ENCODE measurements at places on chromosomes 12 and 14. TPM values are rescaled to one million over a fixed set of nuclear protein-coding genes. Genes with fewer than 3 reads are reported as not detected.

Gene SERPINA12
- total RNA-seq = not detected

Gene TCL1B
- not detected for total RNA-seq

Gene PLD4
- total RNA-seq = not detected

Gene CISTR
- total RNA-seq = not detected

Gene MMP17
- total RNA-seq = 0.69 TPM

Gene CD163L1
- total RNA-seq = 1.7 TPM

DNA sequence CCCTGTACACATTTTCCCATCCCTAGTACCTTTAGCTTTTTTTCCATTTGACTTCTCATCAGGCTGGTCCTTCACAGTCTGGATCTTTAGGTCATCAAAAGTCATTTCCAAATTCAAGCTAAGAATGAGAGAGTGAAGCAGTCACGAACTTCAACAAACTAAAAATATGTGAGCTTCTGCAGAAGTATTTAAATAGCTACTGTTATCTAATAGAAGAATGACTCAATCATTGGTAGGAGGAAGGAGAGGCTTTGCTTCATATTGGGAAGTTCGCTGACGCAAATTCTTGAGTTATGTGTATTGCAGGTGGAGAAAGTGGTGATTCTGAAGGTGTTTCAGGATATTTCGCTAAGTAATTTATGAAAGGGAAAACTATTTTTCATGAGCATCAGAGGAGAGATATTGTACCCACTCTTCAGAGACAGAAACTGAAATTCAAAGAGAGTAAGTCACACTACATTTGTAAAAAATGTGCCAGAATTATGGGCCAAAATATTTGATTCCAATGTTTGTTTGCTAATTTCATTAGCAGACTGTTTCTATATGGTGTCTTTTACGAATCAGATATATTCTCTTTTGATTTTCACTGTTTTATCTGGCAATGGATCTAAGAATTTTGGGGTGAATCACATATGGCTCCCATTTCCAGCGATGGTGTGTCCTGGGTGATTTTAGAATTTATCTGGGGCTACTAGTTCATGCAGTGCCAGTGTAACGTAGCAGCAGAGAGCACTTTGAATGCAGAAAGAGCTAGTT, at the start of gene OLR1:
Gene OLR1 (minus strand): TSS at position 160 of the 756 bp plus-strand sequence. CDS start 55 bp downstream, at position 105.
- no peak for DNase-seq

DNA sequence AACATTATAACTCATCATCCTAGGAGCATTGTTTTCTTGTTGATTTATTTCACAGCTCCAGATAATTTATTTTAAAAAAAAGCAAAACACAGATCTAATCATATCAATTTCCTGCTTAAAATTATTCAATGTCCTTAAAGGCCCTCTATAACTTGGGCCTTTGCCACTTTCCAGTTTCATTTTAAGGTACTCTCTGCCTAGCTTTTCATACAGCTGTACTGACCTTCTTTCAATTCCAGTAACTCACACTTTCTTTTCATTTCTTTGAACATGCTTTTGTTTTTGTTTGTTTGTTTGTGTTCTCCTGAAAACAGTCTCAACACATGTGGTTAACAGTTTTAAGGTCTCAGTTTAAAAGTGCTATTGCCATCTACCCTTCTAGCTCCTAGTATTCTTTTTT, 281.9 kb downstream of the ACSS3 start:
- DNase-seq = no peak

GRCh38 chr14:28966416-28967233, 200.0 kb downstream of the FOXG1 start:
- peak; percentile 16 for DNase-seq

DNA sequence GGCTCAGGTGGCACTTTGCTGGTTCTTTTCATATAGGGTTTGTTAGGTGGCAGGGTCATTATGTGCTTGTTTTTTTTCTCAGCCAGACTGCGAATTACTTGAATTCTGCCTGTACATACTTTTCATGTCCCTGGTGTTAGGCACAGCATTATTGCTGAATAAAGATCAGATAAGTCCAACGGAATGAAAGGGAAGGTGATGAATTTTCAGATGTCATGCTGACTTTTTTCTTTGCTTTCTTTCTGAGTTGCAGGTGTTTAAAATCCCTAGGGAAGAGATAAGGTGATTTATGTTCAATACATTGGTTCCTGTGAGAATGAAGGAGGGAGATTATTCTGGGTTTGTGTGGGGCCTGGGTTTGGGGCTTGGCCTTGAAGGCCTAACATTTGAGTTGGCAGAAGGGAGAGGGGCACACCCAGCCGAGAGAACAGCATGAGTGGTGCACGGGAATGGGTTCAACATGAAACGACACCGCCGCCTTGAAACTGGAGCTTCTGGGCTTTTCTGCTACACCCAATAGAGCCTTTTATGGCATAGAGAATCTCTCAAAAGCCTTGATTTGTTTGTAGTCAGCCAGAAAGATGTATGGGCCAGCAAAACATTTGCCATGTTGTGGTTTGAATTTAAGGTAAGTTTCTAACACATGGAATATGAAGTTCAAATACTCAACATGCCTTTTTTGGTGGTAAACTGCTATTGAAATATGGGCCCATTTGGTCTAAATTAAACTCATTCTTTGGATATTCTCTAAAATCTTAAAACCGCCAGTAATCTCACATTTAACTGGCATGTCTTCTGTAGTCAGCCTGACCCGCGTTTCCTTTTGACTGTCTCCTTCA, 477.0 kb downstream of the PCNX1 start:
- DNase-seq = no peak

GRCh38 chr12:128387811-128388422, 120.9 kb downstream of the TMEM132C start:
- no peak for DNase-seq

DNA sequence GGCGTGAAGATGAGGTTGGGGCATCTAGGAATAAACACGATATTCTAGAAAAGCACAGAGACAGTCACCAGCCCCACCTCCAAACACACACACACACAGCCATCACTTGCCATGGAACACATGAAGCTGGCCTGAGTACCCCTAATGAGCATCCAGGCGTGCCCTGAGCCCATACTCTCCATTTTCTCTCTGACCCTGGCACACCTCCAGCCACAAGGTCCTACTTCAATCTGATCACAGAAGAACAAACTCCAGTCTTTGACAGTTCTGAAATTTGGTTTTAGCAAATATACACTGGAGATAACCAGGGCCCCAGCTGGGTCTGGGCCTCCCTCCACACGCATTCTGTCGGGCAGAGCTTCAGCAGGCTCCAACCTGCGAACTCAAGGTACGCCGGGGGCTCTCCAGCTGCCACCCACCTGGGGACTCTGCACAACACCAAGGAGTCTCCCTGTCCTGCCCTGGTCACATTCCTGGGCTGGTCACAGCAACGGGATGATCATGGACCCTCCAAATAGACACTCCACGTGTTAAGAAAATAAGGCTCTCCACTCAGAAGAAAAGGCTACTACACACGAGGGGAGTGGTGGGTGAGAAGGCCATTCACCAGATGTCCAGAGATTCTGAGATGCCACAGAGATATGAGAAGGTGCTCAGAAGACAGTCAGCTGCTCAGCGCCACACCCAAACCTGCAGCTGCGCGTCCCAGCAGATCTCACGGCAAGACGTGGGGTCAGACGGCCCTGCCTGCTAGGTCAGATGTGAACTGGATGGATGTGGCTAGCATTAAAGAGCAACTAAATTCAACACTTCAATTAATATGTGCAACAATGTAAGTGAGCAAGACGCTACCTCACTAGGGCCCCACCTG, 57.0 kb upstream of the PNMA1 start:
- DNase-seq = no peak

DNA sequence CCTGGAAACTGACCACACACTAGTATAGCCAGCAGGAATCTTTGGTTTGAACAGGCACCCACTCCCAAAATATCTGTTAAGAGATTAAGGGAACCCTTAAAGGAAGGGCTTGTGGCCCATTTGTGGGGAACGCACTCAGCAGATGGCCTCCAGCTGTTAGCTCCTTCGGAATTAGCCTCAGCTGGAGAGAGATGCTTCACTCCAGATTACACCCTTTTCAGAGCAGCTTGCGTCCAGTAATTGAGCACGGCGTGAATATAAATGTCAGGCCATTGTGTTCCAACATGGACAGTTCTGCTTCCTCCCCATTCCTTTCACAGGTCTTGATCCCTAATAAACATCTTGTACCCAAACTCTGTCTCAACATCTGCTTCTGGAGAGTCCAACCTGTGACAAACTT, 397.8 kb downstream of the SEC23A start:
- DNase-seq = no peak

GRCh38 chr12:42744539-42745182, 155.1 kb upstream of the PRICKLE1 start:
- DNase-seq = no peak

- DNase-seq = no peak
These were observed 34.7 kb upstream of the VASH1 start for GRCh38 chr14:76726551-76726970.

- no peak for DNase-seq
These were observed 29.0 kb upstream of the TESC start for GRCh38 chr12:117127933-117128823.

GRCh38 chr14:54658836-54659235, 91.9 kb downstream of the SAMD4A start:
- DNase-seq = no peak

All from epithelial cell of proximal tubule (primary cell).